Esophagus squamous epithelium (tissue), 5 donors: ENCODE measurements at places on chromosomes 3 and 15.

DNA sequence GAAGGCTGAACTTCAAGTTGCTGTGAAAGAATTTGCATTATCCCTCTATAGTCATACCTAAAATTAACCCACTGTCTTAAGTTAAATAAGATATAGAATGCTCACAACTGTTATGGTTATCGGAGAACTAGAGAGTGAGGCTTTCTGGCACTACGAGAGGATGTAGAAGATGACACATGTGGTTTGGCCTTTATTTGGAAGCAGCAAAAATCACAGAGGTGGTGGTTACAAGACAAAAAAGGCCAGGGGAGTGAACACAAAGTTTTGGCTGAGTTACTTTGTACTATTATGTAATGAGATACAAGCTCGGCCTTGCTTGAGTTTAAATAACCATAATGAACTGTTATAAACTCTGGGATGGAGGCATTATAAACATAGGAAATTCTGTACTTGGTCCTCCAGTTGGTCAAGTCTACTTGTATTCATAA lies 78.3 kb upstream of the ICE2 start:
- DNase-seq, result no peak

DNA sequence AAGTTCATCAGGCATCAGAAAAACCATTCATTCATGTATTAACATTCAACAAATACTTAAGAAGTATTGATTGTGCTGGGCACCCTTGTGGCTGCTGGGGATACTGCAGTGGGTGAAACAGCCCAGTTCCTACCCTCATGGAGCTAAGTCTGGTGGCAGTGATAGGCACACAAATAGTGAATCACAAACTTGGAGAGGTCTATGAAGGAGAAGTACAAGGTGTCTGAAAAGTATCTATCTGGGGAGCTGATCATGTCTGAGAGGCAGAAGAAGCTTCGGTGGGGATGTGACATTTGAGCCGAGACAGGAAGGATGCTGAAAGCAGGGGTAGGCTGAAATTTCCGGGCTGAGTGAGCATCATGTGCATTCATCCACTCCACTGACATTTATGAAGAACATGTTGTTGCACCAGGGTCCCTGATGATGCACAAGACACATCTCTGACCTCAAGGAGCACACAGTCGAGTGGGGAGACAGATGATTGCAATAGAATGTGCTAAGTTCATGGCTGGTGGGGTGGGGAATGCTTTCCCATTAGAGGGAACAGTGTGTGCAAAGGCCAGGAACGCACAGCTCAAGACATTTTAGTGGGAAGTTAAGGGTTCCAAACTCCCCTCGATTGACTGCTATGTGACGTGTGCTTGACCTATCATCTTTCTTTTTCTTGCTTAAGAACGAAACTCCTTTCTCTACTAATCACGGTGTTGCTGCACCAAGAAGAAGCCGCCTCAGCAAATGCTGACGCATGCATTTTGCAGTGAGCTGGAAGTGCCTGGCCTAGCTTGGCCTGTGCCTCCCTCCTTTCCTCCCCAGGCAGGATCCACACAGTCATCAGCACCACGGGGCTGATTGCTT lies 309.1 kb upstream of the ICE2 start:
- DNase-seq, result no peak

- no peak for DNase-seq
These were observed 18.3 kb upstream of the ACTC1 start for GRCh38 chr15:34813446-34814190.

GRCh38 chr3:179608931-179609720 lies 4.5 kb downstream of the NDUFB5 start:
- DNase-seq, result no peak

GRCh38 chr3:41997702-41998550 lies 36.0 kb upstream of the ULK4 start:
- DNase-seq, result no peak

- no peak for DNase-seq
These were observed 8.8 kb upstream of the CMC1 start for GRCh38 chr3:28232659-28233058.

- DNase-seq, result no peak
These were observed 309.5 kb upstream of the TRIM42 start for GRCh38 chr3:140368223-140368811.

DNA sequence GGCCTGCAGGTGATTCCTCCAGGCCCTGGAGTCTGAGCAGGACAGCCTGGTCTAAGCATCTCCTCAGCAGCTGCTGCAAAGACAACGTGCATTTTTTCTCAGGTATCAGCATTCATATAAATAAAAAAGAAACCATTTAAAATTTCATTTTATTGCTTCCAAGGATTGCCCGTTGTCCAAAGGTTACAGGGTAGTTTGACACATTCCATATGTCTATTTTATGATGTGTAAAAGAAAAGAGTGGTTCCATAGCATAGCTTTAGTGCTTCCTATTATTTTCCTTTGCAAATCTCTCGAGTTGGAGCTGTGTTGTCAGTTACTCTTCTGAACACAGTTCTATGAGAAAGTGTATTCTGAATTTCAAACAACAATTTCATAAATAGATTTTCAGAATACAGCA lies 7.2 kb upstream of the DGKG start:
- DNase-seq, result no peak

GRCh38 chr3:117914540-117915100 lies 1120.0 kb downstream of the IGSF11 start:
- DNase-seq, result no peak

- DNase-seq, result no peak
These were observed 3.3 kb downstream of the TRIM71 start for GRCh38 chr3:32820971-32821685.

GRCh38 chr3:43239755-43240154 lies 46.6 kb upstream of the SNRK start:
- no peak for DNase-seq

GRCh38 chr3:4978204-4978965 lies 852 bp upstream of the BHLHE40 start:
- peak; percentile 86 for DNase-seq

DNA sequence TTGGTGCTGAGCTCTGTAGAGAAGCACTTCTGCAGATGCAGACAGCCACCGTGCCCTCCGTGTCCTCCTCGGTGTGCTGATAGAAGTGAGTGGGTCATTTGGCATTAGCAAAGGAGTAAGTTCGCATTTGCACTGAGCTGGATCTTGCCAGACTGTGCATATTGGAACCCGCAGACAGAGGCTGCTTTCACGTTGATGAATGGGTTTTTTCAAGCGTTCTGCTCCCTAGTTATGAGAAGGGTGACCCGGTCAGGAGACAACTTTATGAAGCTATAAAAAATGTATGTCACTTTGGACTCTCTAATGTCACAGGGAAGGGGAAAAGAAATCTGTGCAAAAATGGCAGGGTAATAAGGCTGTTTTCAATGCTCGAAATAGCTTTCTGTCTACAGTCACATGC lies 739.4 kb downstream of the MCTP2 start:
- no peak for DNase-seq

DNA sequence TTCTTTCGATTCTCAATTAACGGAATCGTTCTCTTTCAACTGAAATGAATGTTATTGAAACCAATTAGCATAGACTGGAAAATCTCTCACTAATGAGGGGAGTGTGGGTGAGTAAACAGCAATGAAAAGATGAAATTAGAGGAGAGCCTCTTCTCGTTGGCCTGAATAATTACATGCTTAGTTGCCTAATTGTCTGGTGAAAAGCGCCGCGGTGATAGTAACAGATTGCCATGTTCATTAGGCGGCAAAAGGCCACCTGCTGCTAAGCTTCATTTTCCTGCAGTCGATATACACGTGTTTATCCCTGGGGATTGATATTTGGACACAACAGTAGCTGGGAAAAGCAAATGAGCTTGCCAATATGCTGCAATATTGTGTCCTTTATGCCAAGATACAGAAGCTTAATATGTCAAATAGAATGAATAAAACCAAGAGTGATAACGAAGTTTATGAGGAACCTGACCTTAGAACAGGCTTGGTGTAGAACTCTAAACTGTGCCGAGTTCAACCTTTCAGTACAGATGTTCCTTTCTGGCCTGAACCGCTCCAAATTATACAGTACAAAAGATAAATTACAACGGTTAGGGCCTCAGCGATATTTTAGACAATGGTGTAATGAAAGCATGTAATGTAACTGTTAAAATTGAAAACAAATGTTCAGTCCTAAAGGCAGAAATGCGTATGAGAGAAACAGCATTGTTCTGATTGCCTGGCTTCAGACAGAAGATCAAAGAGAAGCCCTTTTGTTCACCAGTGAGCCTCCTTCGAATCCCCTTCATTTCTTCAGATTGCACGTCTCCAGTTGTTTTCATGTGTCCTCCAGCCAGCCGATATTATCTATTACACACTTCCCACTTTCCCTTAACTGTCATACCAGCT lies 185.2 kb downstream of the SHOX2 start:
- no peak for DNase-seq

DNA sequence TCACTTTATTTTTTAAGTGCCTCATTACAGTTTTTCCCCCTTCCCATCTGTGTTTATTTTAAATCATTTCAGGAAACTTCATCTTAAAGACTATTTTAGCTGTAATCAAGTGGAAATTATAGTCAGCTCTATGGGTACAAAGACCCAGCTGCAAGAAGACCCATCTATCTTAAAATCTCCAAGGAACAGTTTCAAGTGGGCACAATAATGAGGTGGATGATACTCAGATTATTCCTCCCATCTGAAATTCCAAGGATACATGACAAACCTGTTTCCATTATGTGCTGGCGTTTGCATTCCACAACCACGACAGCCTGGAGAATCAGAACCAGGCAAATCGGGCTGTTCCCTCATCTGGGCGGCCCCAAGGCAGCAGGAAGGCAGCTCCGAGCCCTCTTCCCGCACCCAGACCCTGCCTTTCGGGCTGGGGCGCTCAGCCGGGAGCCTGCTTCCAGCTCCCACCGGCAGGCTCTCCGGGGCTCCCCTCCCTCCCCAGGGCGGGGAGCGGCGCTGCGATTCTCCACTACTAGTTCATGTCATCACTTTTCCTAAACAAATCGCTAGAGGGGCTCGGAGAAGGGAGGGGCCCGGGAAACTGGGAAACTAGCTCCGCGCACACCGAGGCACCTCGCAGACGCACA lies at the start of gene MGLL:
MGLL (minus strand) TSS at position 475 of the 641 bp plus-strand sequence; CDS start at position 278, 197 bp downstream.
- no peak for DNase-seq

- no peak for DNase-seq
These were observed 28.2 kb upstream of the XIRP1 start for GRCh38 chr3:39220407-39221140.

DNA sequence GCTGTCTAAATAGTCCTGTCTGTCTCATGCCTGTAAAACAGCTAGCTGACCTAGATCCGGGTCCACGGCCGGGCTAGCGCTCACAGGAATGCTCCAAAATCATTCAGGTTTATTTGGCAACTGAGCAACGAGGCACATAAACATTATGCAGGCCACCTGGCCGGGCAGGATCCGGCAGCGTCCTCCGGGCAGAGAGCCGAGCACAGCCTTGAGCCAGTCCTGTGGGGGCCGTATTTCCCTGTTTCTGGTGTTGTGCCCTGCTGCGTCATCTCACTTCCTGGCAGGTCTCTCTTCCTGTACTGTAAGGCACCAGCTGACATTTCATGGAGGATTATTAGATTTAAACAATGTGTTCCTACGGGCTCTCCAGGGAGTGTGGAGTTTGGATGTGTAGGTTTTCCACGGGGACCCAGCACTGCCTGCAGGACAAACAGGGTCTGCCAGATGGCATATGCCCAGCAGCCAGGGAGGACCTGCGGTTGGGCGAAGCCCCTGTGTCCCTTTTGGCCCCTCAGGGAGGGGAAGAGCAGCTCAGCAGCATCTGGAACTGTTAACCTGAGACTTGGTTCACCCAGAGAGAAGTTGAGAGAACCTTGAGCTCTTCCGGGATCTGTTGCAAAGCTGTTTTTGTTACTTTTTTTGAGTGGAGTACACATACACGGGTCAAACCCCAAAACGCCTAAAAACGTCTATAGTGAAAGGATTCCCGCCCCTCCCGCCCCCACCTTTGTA lies 16.6 kb upstream of the LRRK1 start:
- no peak for DNase-seq
